ENCODE measurements at places on chromosomes 11 and 22. TPM values are rescaled to one million over a fixed set of nuclear protein-coding genes. Genes with fewer than 3 reads are reported as not detected.

The YDJC gene
- 2.4 TPM for polyA plus RNA-seq

The SLC22A6 gene
- polyA plus RNA-seq = not detected

The NPAS4 gene
- polyA plus RNA-seq = not detected

The ALKBH3 gene
- polyA plus RNA-seq = 41.2 TPM

The EIF3L gene
- polyA plus RNA-seq = 172 TPM

The WNT7B gene
- 0.45 TPM for polyA plus RNA-seq

The HTR3B gene
- not detected for polyA plus RNA-seq

The APLNR gene
- not detected for polyA plus RNA-seq

The CASP5 gene
- polyA plus RNA-seq = not detected

The SLC29A2 gene
- polyA plus RNA-seq = 0.69 TPM

The MRGPRE gene
- polyA plus RNA-seq = not detected

The UBQLNL gene
- polyA plus RNA-seq = not detected

The DUSP8 gene
- polyA plus RNA-seq = 0.62 TPM

The KBTBD3 gene
- 117 TPM for polyA plus RNA-seq

The CHADL gene
- 0.28 TPM for polyA plus RNA-seq

The FEN1 gene
- 17.0 TPM for polyA plus RNA-seq

The KRTAP5-10 gene
- polyA plus RNA-seq = not detected

The PARVG gene
- polyA plus RNA-seq = 39.1 TPM

The GAL gene
- not detected for polyA plus RNA-seq

The APOBEC3C gene
- polyA plus RNA-seq = not detected

The TIGD3 gene
- polyA plus RNA-seq = 1.7 TPM

The FXYD6 gene
- 4.9 TPM for polyA plus RNA-seq
